A172 (cell line): ENCODE measurements at places on chromosomes 12 and 14.

GRCh38 chr12:13687633-13688032 is 293.8 kb downstream of the GRIN2B start:
- DNase-seq, result no peak

GRCh38 chr12:128266541-128267130 is 334 bp upstream of the TMEM132C start:
- no peak for DNase-seq

- peak; percentile 45 for DNase-seq
These were observed 192.4 kb upstream of the SLC16A7 start for GRCh38 chr12:59403259-59403932.

GRCh38 chr14:76715511-76716081 is 45.7 kb upstream of the VASH1 start:
- DNase-seq, result no peak

DNA sequence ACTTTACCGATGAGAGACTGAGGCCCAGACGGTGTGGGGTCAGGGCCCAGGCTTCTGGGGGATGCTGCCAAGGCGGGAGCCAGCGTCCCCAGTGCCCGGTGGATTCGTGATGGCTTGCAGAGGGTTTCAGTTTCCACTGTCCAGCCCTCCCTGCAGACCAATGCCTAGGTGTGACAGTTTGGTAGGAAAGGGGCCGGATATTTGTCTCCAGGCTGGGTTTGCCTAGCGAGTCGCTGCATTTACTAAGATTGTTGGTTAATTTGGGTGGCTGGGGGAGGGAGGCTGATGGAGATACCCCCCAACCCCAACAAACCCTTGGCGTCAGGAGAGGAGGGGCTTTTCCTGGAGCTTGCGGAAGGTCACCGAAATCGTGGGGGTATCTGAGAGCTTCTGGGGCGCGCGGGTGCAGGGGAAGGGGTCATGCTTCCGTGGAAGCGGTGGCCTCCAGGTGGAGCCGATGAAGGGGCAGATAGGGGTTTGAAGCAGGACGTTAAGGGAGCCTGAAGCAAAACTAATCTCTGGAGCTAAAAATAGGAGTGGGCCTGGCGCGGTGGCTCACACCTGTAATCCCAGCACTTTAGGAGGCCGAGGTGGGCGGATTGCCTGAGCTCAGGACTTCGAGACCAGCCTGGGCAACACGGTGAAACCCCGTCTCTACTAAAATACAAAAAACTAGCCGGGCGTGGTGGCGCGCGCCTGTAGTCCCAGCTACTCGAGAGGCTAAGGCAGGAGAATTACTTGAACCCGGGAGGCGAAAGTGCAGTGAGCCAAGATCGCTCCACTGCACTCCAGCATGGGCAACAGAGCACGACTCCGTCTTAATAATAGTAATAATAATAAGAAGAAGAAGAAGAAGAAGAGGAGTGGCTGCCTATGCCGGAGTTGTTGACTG is 1.1 kb upstream of the CDC42BPB start:
- no peak for DNase-seq

GRCh38 chr12:45863332-45863731 is 127.0 kb downstream of the SCAF11 start:
- no peak for DNase-seq

DNA sequence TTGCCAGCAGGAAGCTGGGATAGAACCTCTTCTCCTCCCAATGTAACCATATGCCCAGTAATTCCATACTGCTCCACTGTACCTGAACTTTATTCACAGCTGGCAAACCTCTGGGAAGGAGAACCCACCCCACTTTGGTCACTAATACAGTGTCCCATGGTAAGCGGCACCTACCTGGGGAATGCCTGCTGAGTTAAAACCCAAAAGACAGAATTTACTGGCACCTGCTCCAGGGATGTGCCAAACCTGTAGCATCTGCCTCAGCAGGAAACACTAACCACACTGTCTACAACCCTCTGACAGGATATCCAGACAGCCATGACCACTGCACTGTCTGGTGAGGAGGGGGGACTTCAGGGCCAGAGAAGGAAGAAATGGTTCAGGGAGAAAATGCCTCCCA is 26.6 kb downstream of the DDX24 start:
- no peak for DNase-seq

GRCh38 chr12:66017736-66018135 is 112.8 kb downstream of the LLPH start:
- DNase-seq, result no peak
